ENCODE measurements at places on chromosomes 16 and 17.

- DNase-seq, result no peak
Observed at GRCh38 chr16:85259115-85259831, 147.0 kb upstream of the CIBAR2 start.

DNA sequence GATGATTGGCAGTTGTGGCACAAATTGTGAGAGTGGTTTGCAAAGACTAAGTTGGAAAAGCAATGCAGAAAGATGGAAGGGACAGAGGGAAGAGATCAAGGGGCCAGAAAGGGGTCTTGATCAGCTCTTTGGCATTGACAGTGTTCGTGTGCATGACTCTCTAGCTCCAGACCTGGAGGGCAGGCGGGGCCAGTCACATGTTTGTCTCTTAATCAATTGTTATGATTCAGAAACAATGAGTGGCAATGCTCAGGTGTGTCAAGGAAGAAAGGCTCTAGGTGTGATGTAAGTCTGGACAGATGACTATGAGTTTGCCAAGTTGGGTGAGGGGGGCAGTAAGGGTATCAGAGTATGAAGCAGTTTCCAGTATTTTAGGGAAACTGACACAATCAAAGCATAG is 32.1 kb downstream of the WSB1 start:
- DNase-seq, result no peak

- DNase-seq, result no peak
Observed at GRCh38 chr17:39484178-39484577, 22.9 kb downstream of the CDK12 start.

DNA sequence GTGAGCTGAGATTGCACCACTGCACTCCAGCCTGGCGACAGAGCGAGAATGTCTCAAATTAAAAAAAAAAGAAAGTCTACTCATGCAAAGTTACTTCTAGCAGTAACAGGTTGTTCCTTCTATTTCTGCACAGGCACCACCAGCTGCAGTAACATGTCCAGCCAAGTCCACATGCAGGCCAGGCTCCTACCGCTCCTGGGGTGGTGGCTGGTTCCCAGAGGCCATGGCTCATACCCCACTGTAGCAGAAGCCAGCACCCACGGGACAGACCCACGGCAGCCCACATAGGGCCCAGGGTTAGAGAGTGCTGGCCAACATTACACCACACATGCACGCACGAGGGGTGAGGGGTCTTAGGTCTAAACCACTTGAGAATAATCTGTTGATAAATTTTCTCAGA is 26.7 kb upstream of the TRAP1 start:
- no peak for DNase-seq

GRCh38 chr16:75943705-75944514 is 217.6 kb upstream of the CPHXL start:
- DNase-seq, result no peak

DNA sequence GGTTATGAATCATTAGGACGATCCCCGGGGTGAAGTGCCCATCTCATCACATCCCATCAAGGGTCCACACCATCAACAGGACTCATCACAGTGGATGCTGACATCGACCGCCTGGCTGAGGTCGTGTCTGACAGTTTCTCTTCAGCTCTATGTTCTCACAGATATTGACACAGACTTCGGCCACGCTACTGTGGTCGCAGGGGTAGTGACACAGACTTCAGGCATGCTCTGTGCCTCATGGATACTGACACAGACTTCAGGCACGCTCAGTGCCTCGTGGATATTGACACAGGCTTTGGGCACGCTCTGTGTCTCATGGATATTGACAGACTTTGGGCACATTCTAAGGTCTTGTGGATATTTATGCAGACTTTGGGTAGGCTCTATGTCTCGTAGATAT is 50.1 kb downstream of the KLHDC4 start:
- no peak for DNase-seq

GRCh38 chr16:8767176-8767575 is 30.3 kb downstream of the TMEM186 start:
- no peak for DNase-seq

DNA sequence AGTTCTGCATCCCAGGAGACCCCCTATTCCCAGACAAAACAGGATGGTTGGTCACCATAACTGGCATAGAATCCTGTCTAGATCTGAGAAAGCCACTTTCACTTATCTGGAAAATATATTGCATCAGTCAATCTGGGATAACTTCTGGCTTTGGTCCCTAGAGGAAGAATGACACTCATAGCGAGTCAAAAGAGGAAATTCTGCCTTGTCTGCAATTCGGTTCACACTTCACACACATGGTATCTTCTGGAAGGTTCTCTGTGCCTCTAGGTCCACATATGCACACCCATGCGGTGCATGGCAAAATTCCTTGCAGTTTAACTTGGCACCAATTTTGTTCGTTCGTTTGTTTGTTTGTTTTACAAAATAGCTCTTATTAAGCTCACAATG is 49.2 kb upstream of the WSCD1 start:
- DNase-seq, result no peak

- DNase-seq, result peak; percentile 66
Observed at GRCh38 chr17:73196500-73196899, 3.6 kb downstream of the COG1 start.

DNA sequence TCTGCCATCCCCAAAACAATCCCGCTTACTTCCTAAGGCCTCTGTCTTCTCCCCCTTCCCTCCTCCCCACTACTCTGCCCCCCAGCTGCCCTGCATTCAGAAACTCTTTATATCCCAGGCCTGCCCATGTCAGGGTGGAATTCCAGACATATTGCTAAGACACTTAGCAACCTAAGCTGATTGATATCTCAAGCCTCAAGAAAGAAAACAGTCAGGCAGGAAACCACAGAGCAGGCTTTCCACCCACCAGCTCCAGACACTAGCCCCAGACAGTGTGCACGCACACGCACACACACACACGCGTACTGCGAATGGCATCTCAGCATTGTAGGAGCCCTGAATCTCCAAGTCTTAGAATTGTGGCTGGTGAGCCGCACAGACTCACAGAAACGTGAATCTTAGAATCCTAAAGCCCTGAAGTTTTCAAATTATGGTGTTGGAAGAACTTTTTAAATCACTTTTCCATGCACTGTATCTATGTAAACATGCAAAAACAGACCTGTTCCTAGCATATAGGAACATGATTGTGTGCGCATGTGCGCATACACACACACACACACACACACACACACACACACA is 8.8 kb upstream of the LPCAT2 start:
- DNase-seq, result no peak

GRCh38 chr17:81648013-81648706 is 8.2 kb downstream of the PDE6G start:
- peak; percentile 68 for DNase-seq

- DNase-seq, result no peak
Observed at GRCh38 chr16:73025151-73025855, 22.6 kb downstream of the ZFHX3 start.

DNA sequence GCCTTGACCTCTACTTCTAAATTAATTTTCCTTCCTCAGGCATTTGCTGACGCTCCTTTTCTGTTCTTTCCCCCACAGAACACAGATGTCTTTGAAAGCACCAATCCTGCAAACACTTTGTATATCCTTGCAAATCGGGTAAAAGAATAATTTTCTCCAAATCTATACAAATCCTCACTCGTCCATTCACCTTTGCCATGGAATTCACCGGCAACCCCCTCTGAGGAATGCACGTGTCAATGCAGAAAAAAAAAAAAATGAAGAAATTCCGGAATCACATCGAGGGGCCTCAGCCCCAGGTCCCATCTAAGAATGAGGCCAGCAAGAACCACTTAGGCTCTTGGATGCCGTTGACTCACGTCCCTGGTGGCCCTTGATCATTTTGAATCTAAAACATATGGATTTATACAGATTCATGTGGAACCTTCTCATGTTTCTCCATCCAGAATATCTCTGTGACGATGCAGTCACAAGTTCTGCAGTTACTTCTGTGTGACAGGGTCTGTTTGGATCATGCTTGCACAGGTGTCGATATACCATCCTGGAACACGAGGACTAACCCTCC is 136.9 kb downstream of the RBFOX3 start:
- DNase-seq, result no peak

DNA sequence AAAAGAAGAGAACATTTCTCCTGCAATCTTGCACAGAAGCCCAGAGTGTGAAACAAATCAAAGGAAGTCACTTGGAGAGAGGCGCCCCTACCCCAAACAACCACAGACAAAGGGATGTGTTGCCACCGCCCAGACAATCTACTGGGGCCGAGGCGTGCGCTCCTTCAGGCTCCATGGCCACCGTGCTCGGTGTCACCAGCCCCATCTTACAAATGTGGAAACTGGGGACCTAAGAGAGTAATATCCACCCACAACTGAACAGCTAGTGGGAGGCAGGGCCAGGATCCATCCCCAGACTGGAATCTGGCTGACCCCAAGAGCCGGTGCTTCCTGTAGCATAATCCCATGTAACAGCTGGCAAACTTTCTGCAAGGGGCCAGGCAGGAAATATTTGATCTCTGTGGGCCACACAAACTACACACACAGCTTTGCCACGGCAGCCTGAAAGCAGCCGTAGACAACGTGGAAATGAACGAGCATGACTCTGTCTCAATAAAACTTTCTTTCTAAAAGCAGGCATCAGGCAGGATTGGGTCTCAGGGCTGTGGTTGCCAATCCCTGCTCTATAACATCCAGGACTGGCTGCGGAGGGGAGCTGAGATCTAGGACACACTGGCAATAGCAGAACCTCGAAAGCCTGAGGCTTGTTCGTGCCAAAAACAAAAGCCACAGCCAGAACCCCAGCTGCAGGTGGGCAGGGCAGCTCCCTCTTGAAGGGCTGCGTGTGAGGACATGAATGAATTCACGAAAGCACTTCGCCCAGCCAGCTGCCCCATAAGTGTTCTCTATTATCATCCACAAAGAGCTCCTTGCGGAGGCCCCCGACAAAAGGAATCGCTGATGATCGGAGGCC is 26.6 kb upstream of the GINS2 start:
- peak; percentile 49 for DNase-seq

GRCh38 chr17:45244725-45245656 is 16.9 kb downstream of the SPATA32 start:
- no peak for DNase-seq

DNA sequence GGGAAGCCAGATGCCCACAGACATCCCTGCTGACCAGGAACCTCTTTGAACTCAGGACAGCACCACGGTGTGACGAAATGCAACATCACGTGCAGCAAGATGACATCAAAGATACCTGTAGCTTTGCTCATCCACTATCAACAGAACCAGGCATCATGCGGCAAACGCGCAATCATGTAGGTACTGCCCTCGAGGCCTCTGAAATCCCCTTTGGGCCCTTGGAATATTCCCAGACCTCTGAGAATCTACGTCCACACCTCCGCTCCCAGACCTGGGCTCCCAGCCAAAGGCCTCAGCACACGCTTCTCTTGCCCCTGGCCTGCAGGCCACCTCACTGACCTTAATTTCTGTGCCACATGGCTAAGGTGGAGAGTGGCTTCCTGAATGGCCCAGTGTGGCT is 7.3 kb downstream of the CX3CL1 start:
- no peak for DNase-seq

DNA sequence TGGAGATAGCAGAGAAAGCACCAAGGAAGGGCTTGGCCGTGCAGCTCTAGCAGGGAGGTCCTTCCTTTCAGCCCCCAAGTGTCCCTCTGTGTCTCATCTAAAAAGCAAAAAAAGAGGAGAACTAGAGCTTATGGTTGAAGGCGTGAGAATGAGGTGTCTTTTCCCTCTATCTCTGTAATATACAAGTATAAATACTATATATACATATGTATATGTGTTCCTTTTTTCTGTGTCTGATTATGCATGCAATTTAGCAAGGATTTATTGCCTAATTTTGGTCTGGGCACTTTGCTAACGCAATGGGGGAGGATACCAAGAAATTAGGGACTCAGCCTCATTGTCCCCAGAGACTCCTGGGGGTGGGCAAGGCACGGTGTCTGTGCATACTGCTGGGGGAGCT is 90.2 kb upstream of the CCL2 start:
- no peak for DNase-seq

- DNase-seq, result peak; percentile 53
Observed at GRCh38 chr17:81043725-81044427, 8.9 kb downstream of the BAIAP2 start.

- DNase-seq, result no peak
Observed at GRCh38 chr16:38941-39892, 14.2 kb downstream of the POLR3K start.

GRCh38 chr17:82929011-82929622 is 89.3 kb upstream of the ZNF750 start:
- no peak for DNase-seq

DNA sequence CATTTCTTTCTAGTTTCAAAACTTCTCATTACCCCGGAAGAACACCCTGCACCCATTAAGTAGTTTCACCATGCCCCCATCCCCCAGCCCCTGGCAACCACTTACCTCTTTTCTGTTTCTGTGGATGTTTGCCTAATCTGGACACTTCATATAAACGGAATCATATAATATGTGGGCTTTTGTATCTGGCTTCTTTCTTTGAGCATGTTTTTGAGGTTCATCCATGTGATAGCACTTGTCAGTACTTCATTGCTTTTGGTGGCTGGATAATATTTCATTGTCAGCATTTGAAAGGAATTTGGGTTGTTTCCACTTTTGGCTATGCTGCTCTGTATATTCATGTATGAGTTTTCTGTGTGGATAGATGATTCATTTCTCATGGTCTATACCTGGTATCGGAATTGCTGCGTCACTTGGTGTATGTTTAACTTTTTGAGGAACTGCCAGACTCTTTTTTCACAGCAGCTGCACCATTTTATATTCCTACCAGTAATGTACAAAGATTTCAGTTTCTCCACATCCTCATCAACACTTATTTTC is 30.0 kb upstream of the SLC5A10 start:
- DNase-seq, result no peak

- no peak for DNase-seq
Observed at GRCh38 chr17:27540318-27541101, 84.3 kb downstream of the KSR1 start.

DNA sequence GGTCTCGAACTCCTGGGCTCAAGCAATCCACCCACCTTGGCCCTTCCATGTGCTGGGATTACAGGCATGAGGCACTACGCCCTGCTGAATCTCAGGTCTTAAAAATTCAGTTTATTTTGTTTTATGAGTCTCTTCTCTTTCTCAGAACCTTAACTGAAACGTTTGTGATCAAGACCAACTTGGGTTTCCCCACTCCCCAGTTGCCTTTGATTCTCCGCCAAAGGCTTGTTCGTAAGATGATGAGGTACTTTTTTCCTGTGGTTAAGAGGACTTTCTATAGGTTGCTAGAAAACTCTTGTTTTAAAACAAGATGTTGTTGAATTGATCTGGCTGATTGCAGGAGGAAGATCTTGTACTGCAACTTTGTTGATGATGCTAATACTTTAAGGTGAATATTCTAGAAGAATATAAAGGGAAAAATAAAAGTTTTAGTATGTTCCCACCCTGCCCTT is 11.7 kb downstream of the ABCC1 start:
- DNase-seq, result no peak

DNA sequence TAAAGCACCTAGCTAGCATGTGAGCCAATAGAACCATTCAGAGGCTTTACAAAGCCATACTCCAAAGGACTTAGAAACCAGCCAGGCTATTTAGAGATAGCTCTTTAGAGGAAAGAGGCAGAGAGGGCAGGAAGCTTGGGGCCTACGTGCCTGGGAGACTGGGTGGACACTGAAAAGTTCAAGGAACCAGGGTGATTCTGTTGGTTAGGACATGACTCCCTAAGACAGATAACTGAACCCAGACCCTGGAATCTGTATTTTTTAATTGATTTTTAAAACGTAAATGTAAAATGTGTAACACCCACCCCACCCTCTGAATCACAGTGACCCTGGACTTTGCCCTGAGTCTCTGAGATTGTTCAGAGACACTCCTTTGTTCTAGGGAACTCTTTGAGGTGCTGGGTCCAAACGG is 16.1 kb upstream of the GNA13 start:
- DNase-seq, result no peak
